GM23248 (cell line): ENCODE measurements at places on chromosomes 1 and 21. TPM values are rescaled to one million over a fixed set of nuclear protein-coding genes. Genes with fewer than 3 reads are reported as not detected.

- H3K4me3 ChIP-seq = no peak overlapping the region
- no peak for DNase-seq
- no peaks in the 10 kb centered on the region for H3K36me3 ChIP-seq
- no peaks in the 10 kb centered on the region for H3K27me3 ChIP-seq
These were observed 68.2 kb upstream of the CCDC190 start for GRCh38 chr1:162929177-162929576.

GRCh38 chr1:240621249-240621648 lies 9.3 kb upstream of the GREM2 start:
- H3K4me3 ChIP-seq = no peak overlapping the region
- no peaks in the 10 kb centered on the region for H3K36me3 ChIP-seq
- no peak for DNase-seq
- H3K27me3 ChIP-seq = no peaks in the 10 kb centered on the region
- H3K4me1 ChIP-seq = no peaks in the 10 kb centered on the region

DNA sequence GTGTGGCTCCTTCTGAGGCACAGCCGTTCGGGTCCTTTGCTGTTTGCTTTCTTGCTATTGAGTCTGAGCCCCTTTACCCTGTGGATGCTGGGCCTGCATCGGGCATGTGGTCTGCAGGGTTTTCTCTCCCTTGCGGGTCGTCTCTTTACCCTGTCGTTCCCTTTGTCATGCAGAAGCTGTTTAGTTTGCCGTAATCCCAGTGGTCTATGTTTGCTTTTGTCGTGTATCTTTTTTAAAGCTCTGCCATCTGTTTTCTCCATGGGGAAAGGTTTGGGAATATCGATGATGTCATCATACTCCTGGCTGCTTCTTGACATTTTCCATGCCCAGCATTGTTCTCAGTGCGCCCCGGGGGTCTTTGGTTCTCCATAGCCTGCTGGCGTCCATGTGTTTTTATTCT lies 68.2 kb downstream of the AGPAT3 start:
- no peaks in the 10 kb centered on the region for H3K36me3 ChIP-seq
- H3K4me1 ChIP-seq = no peaks in the 10 kb centered on the region
- DNase-seq = no peak

GRCh38 chr1:1124508-1124785 lies 8.6 kb upstream of the C1orf159 start:
- H3K27me3 ChIP-seq = no peaks in the 10 kb centered on the region
- H3K4me1 ChIP-seq = no peaks in the 10 kb centered on the region
- H3K36me3 ChIP-seq = no peaks in the 10 kb centered on the region

DNA sequence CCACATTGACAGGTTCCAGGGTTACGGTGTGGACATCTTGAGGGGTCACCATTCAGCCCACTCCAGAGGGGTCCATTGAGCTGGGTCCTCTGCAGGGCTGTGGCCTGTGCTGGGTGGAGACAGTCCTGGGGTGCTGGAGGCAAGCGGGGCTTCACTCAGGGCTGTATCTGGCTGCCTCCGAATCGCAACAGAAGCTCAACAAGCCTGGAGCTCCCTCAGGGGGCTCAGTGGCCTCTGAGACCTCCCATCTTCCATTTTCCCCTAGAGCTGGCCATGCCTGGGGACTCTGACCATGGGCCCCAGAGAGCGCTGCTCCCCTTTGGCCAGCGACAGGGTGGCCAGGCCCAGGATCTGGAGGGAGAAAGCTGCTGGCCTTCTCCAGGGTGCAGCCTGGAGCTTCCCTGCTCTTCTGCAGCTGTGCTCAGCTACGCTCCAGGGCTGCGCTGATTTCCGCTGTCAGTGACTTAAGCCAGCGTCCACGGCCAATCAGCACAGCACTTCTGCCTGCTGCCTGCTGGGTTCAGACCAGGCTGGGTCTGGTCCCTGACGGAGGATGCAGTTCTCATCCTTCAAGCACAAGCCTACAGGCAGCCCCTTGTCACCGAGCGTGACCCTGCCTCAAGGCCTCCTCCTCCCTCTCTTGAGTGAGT lies 45.0 kb upstream of the ADARB1 start:
- no peaks in the 10 kb centered on the region for H3K27me3 ChIP-seq
- H3K4me3 ChIP-seq = no peak overlapping the region
- peaks cover 18% of the 10 kb centered on the region for H3K4me1 ChIP-seq
- no peak overlapping the region for H3K27ac ChIP-seq

- H3K4me3 ChIP-seq = no peak overlapping the region
- H3K4me1 ChIP-seq = peaks cover 8% of the 10 kb centered on the region; the same call in 1 of the 2 replicates
- H3K36me3 ChIP-seq = no peaks in the 10 kb centered on the region
- no peak for DNase-seq
- H3K27me3 ChIP-seq = no peaks in the 10 kb centered on the region
These were observed 300.8 kb downstream of the HHIPL2 start for GRCh38 chr1:222247081-222247480.

DNA sequence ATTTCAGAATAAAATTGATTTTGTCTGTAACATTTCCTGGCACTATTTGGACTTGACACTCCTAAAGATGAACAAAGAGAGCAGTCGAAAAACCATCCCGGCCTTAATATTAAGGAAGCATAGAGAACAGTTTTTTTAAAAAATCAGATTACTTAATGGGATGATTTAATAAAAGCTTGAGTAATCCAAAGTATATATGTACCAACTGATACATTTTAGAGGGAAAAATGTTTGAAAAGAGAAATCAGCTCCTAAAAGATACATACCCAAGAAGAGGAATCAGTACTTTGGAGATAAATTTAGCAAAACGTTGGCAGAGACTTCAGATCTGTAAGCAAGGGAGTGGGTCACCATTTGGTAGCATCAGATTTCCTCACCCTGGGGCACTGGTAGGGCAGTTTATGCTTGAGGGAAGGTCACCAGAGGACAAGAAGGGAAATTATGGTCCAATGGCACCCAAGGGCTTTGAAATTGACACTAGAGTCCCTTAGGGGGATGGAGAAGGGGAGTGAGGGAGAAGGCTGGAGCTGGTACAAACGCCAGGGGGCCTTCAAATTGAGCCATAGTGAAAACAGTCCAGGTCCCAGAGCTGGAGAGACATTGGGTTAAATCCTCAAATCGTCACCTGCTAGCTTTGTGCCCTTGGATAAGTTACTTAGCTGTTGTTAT lies 5.9 kb downstream of the SLAMF7 start:
- no peak overlapping the region for H3K4me3 ChIP-seq
- no peaks in the 10 kb centered on the region; the same call in 1 of the 2 replicates for H3K27me3 ChIP-seq
- H3K4me1 ChIP-seq = no peaks in the 10 kb centered on the region
- no peak overlapping the region for H3K27ac ChIP-seq
- H3K36me3 ChIP-seq = no peaks in the 10 kb centered on the region

DNA sequence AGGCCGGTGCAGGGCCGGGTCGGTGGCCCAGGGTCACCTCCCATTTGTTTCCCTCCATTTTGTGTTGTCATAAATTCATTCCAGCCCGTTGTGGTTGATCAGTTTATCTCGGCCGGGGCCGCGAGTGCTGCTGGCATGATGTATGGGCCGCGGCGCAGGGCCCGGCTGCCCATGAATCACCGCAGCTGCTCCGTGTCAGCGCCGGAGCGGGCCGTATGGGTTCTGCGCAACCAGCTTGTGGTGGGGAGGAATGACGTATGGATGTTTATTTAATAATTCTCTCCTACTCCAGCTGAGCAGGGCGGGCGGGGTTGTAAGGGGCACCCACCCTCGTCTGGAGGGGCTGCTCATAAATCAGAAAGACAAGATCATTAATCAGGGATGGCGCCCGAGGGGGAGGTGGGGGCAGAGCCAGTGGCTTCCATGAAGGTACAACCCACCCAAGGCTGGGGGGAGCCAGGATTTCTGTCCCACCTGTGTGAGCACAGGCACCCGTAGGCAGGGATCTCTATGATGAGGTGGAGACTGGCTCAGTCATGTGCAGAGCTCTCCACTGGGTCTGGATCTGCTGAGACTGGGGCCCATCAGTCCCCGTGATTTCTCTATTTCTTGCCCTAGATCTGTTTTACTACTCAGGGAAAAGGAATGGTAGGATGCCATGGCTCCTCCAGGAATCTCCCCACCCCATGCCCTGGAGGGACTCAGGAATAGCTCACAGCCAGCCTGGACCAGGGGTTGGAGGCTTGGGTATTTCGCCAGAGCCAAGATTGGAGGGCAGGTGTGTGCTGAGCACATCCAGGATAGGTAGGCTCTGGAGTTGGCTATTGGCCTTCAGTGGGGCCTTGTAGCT lies 27.8 kb downstream of the TMEM53 start:
- DNase-seq = no peak
- no peak overlapping the region for H3K4me3 ChIP-seq
- H3K27me3 ChIP-seq = no peaks in the 10 kb centered on the region
- H3K27ac ChIP-seq = peak overlapping the region; percentile 71

- no peaks in the 10 kb centered on the region for H3K36me3 ChIP-seq
- DNase-seq = no peak
- H3K27ac ChIP-seq = no peak overlapping the region
- H3K4me1 ChIP-seq = no peaks in the 10 kb centered on the region
These were observed 210.5 kb upstream of the SPAG17 start for GRCh38 chr1:118395430-118395991.

GRCh38 chr21:34358866-34359265 lies 4.9 kb upstream of the KCNE2 start:
- no peak overlapping the region for H3K27ac ChIP-seq
- no peaks in the 10 kb centered on the region for H3K36me3 ChIP-seq
- H3K27me3 ChIP-seq = peaks cover 20% of the 10 kb centered on the region
- DNase-seq = no peak
- no peak overlapping the region for H3K4me3 ChIP-seq
- no peaks in the 10 kb centered on the region for H3K4me1 ChIP-seq

DNA sequence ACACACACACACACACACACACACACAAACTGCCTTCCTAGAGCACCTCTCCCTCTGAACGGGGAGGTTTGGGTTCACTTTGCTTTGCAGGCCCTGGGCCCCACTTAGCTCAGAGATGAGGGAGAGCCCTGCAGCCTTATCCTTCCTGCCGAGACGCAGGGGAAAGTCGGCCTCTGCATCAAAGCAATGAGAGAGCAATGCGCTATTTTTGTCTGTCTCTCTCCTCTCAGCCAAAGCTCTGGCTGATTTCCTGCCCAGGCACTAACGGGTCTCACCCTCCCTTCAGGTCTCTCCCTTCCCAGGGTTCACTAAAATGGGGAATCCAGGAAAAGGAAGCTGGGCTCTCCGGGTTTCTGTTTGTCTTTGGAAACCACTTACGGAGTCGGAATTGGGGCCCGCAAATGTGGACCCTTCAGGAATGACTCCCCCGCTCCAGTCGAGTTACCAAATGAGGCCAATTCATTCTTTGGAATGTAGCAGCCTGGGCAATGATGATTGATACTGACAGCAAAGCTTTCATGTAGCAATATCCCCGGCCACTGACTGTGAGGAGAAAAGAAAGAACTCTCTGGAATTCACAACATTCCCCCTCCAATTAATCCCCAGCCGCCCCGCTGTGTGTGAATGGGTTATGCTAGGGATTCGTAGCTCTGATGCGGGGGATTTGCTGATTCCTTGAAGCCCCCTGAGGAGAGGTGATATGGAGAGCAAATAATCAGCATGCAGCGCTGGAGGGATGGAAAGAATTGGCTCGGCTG lies 61.5 kb upstream of the WLS start:
- H3K27ac ChIP-seq = peak overlapping the region; percentile 53
- H3K4me3 ChIP-seq = peak overlapping the region; percentile 71
- no peaks in the 10 kb centered on the region for H3K36me3 ChIP-seq
- H3K4me1 ChIP-seq = peaks cover 27% of the 10 kb centered on the region
- DNase-seq = peak; percentile 77
- no peaks in the 10 kb centered on the region for H3K27me3 ChIP-seq

- H3K4me1 ChIP-seq = no peaks in the 10 kb centered on the region
- no peaks in the 10 kb centered on the region for H3K27me3 ChIP-seq
- DNase-seq = no peak
- no peaks in the 10 kb centered on the region for H3K36me3 ChIP-seq
- H3K27ac ChIP-seq = no peak overlapping the region
These were observed 380.0 kb downstream of the DSCAM start for GRCh38 chr21:40466893-40467483.

GRCh38 chr1:156220226-156220625 lies 7.4 kb downstream of the PMF1 start:
- no peak for DNase-seq
- H3K4me1 ChIP-seq = peaks cover 21% of the 10 kb centered on the region
- H3K36me3 ChIP-seq = peaks cover 3% of the 10 kb centered on the region; the same call in 1 of the 2 replicates
- no peak overlapping the region for H3K4me3 ChIP-seq

GRCh38 chr21:33947451-33948095 lies 32.0 kb upstream of the ATP5PO start:
- H3K27me3 ChIP-seq = no peaks in the 10 kb centered on the region
- H3K36me3 ChIP-seq = no peaks in the 10 kb centered on the region
- H3K4me3 ChIP-seq = peak overlapping the region; percentile 69
- peaks cover 18% of the 10 kb centered on the region for H3K4me1 ChIP-seq
- peak; percentile 99 for DNase-seq

GRCh38 chr1:5914676-5915365 lies 77.4 kb downstream of the NPHP4 start:
- peaks cover 4% of the 10 kb centered on the region; the same call in 1 of the 2 replicates for H3K4me1 ChIP-seq
- no peak for DNase-seq
- no peaks in the 10 kb centered on the region for H3K27me3 ChIP-seq
- no peak overlapping the region for H3K4me3 ChIP-seq

DNA sequence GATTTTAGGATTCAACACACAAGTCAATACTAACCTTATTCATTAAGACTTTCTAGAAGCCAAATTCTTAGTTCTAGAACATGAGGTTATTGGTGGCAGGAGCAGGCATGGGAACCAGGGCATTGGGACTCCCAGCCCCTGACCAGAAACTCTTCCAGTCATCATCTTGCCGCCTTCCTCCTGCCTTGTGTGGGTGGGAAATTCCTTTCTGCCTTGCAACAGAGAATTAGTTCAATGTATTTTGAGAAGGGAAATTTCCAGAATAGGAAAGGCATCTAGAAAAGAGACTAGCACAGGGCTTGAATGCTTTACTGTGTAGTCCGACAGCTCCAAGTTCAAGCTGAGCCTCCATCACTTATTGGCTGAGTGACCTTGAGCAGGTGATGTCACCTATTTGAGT lies 8.7 kb downstream of the GRHL3 start:
- H3K4me3 ChIP-seq = no peak overlapping the region
- no peak overlapping the region for H3K27ac ChIP-seq
- H3K36me3 ChIP-seq = no peaks in the 10 kb centered on the region

- peaks cover 56% of the 10 kb centered on the region for H3K4me1 ChIP-seq
- H3K4me3 ChIP-seq = no peak overlapping the region
- no peak for DNase-seq
- peaks cover 12% of the 10 kb centered on the region for H3K36me3 ChIP-seq
- no peak overlapping the region for H3K27ac ChIP-seq
- H3K27me3 ChIP-seq = no peaks in the 10 kb centered on the region
These were observed 28.7 kb downstream of the WNT2B start for GRCh38 chr1:112537456-112537855.

LCE6A gene
- total RNA-seq = not detected in 2 replicates

CNIH3 gene
- 2.1 and 6.4 TPM in 2 replicates for total RNA-seq

UMODL1 gene
- total RNA-seq = not detected in 2 replicates

OPTC gene
- total RNA-seq = not detected in 2 replicates

PAQR6 gene
- total RNA-seq = 0.54 and 0.63 TPM in 2 replicates

BEST4 gene
- total RNA-seq = 0.32 and 0.76 TPM in 2 replicates

KLF17 gene
- 0.11 and 0.13 TPM in 2 replicates for total RNA-seq

SIPA1L2 gene
- 4.4 and 5.9 TPM in 2 replicates for total RNA-seq

RNU1-1 gene
- under 0.01 TPM in 1 of 2 replicates, not detected in the other for total RNA-seq

ASCL5 gene
- total RNA-seq = not detected in 2 replicates
